ENCODE measurements at places on chromosomes 12 and 14.

DNA sequence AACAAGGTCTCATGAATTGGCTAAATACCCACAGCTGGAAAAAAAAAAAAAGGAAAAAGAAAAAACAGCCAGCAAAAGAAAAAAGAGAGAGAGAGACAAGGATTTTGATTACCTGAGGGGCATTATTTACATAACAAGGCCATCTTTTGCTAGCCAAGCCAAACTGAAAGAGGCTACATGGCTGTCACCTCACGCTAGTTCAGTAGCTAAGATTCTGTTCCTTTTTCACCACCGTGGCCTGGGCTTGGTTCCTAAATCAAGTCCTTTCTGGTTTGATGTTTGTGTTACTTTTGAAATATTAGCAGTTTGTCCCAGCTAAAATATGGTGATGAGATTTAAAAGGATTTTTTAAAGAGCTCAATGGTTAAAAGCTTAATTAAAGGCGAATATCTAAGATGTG lies 2.0 kb upstream of the SDS start:
- DNase-seq: no peak

- no peak for DNase-seq
Measured at GRCh38 chr12:49720214-49720613, 13.0 kb upstream of the FMNL3 start.

DNA sequence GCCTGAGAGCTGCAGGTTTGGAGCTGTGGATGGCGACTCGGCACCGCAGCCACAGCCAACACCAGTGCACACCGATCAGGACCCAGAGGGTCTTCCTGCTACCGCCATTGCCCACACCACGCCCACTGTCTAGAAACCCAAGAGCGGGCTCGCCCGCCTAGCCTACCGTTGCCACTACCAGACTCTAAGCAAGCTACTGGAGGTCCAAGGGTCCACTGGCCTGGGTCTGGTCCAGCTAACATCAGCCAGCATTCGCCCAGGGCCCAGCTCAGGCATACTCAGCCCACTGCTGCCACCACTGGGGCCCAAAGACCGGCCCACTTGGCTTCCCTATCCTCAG lies 30.5 kb upstream of the MON2 start:
- DNase-seq: no peak

DNA sequence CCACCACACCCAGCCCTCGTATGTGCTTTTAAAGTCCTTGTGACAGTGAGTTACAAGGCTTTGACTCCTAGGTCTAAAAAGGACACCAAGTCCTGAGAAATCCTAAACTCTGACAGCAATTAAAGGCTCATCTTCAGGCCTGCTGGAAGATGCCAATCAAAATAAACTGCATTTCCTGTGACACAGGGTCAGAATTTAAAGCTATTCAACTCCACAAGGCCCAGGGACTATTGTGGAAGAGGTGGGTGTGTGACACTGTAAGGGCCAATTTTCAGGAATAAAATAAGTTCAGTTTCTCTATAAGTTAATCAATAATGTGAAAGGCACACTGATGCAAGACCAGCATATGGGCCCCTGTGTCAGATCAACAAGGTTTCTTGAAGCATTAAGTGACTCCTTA lies 69.5 kb upstream of the HECTD1 start:
- DNase-seq: no peak

DNA sequence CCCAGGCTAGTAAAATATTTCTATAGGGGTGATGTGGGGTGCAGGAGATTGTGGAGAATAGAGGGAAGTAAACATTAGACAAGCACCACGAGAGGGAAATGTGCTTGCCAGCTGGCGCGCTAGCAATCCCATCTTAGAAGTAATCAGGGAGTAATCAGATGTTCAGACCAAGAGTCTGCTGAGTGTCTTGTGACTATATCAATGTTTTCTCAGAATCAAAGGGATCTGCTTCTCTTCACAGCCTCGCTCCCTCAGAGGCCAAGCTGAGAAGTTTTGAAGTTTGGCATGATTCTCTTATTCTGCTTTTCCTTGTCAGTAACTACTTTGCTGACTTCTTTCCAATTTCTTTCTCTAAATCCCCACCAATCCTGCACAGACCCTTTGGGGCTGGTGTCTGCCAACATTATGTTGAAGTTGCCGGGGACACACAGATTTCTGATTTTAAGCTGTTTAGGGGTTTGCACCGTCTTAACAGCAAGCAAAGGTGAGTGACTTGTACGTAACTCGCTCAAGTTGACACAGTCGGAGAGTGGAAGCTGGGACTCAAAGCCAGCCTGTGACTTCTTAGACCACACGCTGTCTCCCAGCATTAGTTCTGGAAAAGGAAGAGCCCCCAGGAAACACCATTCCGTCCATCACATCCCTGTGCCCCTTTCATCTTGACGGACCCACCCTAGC lies 22.0 kb upstream of the TSPAN9 start:
- DNase-seq: no peak

DNA sequence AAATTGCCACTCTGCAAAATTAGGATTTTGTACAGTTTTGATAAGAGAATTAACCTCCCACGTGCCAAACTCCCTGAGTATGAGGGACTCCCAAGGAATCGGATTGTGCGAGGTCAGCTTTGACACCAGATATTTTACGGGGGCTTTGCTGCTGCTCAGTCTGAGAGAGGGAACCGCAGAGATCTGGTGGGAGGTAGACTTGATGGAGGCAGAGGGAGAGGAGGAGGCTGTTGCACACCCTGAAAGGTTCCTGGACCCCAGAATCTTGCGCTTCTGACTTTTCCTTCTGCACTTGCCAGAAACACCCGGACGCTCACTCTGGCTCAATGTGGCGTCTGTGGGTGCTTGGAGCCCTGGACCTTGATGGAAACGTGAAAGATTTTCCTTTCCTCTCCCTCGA lies 83.9 kb downstream of the PAPOLA start:
- no peak for DNase-seq

- DNase-seq: no peak
Measured at GRCh38 chr14:28770630-28771029, 4.0 kb downstream of the FOXG1 start.

DNA sequence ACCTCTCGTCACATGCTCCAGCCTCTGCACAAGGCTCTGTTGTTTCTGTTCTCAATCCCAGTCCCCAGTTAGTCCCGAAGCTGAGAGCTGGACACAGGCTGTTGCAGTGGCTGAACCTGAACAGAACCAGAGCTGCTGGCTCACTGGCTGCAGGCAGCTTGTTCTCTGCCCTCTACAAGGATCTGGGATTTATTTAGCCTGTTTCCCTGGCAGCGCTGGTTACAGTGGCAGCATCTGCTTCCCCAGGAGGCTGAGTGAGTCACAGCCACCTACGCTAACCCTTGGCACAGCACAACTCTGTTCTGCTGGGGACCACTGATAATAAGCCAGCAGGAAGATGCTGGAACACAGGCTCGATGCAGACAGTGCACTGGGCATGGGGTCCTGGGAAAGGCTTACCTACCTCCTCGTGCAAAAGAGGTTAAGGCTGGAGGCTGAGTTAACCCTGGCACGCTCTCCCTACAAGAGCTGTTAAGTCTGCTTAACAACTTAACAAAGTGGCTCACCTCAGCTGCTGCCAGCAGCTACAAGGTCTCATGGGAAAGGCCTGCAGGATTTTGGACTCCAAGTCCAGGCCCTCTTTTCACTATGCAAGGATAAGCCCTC lies 299.6 kb downstream of the PCNX1 start:
- no peak for DNase-seq

- no peak for DNase-seq
Measured at GRCh38 chr14:21923820-21924219, 250.2 kb upstream of the OR4E1 start.

DNA sequence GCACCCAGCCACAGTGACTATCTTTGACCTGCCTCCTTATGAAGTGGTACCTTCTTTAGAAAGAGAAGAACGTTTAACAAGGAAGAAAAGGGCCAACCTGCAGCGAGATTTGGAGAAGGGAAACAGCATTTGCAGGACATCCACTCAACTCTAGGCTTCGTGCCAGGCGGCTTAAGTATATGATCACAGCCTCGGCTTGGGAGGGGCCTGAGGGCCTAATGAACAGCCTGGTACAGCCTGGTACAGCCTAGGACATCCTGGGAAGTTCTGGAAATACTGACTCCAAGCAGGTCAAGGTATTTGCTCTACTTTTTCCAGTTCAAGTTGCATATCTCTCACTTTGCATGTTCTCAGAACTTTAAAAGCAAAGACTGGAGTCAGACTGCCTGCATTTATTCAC lies 16.1 kb downstream of the HCAR2 start:
- DNase-seq: no peak

DNA sequence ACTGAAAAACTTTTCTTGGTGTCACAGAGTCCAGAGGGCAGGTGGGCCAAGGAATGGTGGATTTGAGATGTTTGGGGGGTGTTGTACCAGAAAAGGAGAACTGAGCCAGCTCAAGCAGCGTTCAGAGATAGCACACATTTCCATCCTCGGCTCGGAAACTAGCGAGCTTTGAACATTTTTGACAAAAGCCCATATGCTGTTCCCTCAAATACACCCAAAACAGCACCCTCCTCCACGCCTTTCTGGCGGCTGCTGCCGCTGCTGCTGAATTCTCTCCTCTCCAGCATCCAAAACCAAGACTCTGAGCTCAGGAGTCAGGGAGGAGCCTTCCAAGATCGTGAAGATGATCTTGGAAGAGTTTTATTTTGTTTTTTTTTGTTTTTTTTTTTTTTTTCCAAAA lies 961 bp downstream of the SRRM4 start:
- DNase-seq: no peak

DNA sequence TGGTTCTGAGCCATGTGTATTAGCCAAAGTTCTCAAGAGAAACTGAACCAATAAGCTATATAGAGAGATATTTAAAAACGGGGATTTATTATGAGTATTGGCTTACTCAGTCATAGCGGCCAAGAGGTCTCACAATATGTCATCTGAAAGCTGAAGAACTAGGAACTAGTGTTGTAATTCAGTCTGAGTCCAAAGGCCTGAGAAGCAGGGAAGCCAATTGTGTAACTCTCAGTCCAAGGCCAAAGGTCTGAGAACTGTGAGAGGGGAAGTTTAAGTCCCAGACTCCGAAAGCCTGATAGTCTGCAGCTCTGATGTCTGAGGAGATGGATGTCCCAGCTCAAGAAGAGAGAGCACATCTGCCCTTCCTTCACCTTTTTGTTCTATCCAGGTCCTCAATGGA lies 344.8 kb upstream of the USP15 start:
- DNase-seq: no peak

- no peak for DNase-seq
Measured at GRCh38 chr14:89589400-89590118, 172.5 kb upstream of the FOXN3 start.

GRCh38 chr14:22613106-22613695 lies 15.1 kb downstream of the ABHD4 start:
- no peak for DNase-seq

GRCh38 chr12:50322206-50322605 lies 38.9 kb upstream of the LIMA1 start:
- DNase-seq: no peak

GRCh38 chr12:106791531-106791930 lies 17.0 kb downstream of the RIC8B start:
- no peak for DNase-seq

GRCh38 chr14:83975435-83975834 lies 1554.5 kb upstream of the FLRT2 start:
- DNase-seq: no peak

GRCh38 chr12:3777206-3777809 lies 24.4 kb upstream of the CRACR2A start:
- no peak for DNase-seq

DNA sequence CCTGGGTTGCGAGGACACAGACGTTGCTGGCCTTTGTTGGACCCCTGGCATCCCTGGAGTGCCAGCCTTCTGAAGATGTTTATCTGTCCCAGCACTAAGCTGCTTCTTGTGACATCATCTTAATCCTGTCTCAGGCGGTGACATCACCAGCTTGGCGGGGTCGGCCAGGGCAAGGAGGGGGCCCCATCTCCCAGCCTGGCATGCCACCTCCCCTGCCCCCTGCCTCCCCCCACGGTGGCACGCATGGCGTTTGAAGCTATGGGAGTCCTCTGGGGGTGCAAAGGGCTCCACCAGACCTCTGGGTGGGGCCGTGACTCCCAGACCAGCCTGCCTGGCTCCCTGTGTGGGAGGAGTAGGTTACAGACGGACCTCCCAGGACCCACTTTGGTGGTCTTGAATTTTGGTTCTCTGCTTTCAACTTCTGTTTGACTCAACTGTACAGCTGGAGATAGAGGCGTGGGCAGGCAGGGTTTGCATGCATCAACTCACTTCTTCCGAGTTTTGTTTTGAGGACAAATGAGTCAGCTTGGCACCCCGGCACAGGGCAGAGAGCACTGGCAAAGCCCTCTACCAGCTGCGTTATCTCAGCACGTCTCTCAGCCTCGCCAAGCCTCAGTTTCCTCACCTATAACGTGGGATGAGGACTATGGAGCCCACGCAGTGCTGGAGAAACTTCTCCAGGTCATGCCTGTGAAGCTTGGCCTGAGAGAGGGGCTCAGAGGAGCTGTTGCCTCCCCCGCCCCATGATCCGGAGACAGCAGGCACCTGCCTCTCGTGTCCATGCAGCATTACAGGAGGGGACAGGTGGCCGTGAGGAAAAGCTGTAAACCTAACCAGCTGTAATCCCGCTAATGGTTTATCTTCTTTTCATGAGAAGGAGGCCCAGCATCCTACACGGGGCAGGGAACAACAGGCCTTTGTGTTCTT lies 38.8 kb upstream of the EML1 start:
- DNase-seq: no peak

DNA sequence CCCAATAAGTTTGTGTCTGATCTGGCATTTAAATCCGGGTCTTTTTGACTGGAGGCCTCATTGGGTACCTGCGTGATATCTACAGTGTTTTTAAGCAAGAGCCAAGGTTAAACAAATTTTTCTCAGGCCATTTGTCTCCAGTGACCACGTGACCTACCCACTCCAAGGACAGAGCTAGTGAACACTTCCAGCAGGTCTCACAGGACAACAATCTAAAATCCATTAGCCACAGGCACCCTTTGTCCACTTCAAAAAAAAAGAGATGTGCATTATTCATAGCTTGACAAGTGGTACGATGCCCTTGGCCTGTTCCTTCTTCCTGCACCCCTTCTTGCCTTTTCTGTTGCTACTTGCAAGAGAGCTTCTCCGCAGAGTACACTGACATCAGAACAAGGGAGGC lies 109.6 kb upstream of the GSC start:
- DNase-seq: no peak
